ENCODE measurements at places on chromosomes 12 and 14. TPM values are rescaled to one million over a fixed set of nuclear protein-coding genes. Genes with fewer than 3 reads are reported as not detected.
A peak's percentile ranks its signal among the peaks of the same experiment; 100 is the strongest.

GRCh38 chr14:95098984-95099599, 58.2 kb downstream of the DICER1 start:
- H3K27me3 ChIP-seq, result no peaks in the 10 kb centered on the region
- H3K4me1 ChIP-seq, result peaks cover 52% of the 10 kb centered on the region
- H3K27ac ChIP-seq, result no peak overlapping the region
- H3K4me3 ChIP-seq, result no peak overlapping the region

DNA sequence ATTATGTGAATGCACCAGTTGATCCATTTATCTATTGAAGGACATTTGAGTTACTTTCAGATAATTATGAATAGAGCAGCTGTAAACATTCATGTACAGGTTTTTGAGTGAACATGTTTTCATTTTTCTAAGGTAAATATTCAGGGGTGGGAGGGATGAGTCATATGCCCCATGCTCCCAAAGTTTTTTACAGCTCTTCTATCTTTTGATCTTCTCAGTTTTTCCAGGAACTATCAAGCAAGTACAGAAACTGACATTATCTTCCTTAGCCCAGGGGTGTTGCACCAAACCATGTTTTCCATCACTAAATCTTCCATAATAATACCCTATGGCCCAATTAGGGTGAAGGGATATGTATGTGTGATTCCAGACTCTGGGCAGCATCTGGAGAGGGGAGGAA, 384.5 kb downstream of the EMP1 start:
- H3K4me3 ChIP-seq, result no peak overlapping the region
- DNase-seq, result no peak
- peaks cover 57% of the 10 kb centered on the region for H3K27me3 ChIP-seq
- H3K36me3 ChIP-seq, result no peaks in the 10 kb centered on the region

GRCh38 chr12:49763006-49763591, 21.7 kb downstream of the TMBIM6 start:
- H3K4me1 ChIP-seq, result no peaks in the 10 kb centered on the region
- H3K4me3 ChIP-seq, result no peak overlapping the region
- no peaks in the 10 kb centered on the region for H3K27me3 ChIP-seq
- H3K36me3 ChIP-seq, result peaks cover 70% of the 10 kb centered on the region

DNA sequence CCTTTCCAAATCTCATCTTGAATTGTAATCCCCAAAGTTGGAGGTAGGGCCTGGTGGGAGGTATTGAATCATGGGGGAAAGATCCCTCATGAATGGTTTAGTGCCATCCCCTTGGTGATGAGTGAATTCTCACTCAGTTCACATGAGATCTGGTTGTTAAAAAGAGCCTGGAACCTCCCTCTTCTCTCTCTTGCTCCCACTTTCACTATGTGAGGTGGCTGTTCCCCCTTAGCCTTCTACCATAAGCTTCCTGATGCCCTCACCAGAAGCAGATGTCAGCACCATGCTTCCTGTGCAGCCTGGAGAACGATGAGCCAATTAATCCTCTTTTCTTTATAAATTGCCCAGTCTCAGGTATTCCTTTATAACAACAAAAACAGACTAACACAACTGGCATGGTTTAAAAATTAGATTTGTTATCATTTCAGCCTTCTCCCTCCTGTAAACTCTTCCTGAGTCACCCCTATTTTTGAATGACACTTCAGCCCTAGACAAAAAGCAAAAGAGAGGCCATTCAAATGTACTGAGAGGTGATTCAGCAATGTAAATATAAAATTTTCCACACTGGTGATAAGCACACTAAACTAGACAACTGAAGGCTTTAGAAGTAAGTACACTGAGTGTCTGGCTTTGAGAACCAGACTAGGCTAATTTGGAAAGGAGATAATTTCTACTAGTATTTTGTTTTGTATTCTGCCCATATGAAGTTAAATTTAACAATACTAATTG, 212.1 kb upstream of the ABCD2 start:
- H3K4me1 ChIP-seq, result no peaks in the 10 kb centered on the region
- no peaks in the 10 kb centered on the region for H3K36me3 ChIP-seq
- DNase-seq, result no peak
- no peak overlapping the region for H3K27ac ChIP-seq

DNA sequence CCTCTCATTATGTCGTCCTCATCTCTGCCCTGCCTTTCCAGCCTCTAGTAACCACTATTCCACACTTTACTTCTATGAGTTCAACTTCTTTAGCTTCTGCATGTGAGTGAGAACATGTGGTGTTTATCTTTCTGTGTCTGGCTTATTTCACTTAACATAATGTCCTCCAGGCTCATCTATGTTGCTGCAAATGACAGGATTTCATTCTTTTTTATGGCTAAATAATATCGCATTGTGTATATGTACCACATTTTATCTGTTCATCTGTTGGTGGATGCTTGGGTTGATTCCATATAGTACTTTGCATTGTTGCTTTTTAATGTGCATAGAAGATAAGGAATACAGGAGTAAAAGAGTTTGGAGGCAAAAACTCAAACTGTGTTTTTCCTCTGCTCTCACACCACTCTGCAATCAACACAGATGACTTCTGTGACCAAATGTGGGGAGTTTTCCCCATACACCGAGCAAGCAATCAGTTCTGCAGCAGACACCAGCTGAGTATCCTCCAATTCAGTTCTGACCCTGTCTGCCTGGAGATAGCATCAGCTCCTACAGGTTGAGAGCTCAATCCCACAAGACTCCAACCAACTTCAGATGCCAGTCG, 24.6 kb upstream of the FLVCR2 start:
- no peak overlapping the region for H3K4me3 ChIP-seq
- H3K27me3 ChIP-seq, result peaks cover 8% of the 10 kb centered on the region
- H3K27ac ChIP-seq, result no peak overlapping the region
- no peak for DNase-seq

DNA sequence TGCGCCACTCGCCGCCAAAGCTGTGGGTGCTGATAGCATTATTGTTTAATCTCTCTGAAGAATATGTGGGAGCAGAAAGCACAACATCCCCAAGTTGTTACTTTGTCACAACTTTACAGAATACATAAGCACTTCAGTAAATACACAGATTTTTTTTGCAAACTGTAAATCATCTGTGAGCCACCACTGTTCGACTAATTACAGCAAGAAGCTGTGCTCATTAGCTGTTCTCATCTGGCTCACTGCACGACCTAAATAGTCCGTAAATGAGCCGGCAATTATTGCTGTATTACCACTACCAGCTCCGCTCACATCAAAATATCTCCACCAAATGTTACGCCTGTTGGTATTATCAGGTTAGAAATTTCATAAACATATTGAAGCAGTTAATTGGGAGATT, 228.9 kb upstream of the PRKD1 start:
- H3K4me1 ChIP-seq, result no peaks in the 10 kb centered on the region
- no peaks in the 10 kb centered on the region for H3K36me3 ChIP-seq
- no peaks in the 10 kb centered on the region for H3K27me3 ChIP-seq
- DNase-seq, result no peak

GRCh38 chr12:56766535-56766934, 3.4 kb downstream of the HSD17B6 start:
- H3K27me3 ChIP-seq, result no peaks in the 10 kb centered on the region
- no peaks in the 10 kb centered on the region for H3K4me1 ChIP-seq
- H3K27ac ChIP-seq, result no peak overlapping the region
- no peak for DNase-seq
- no peaks in the 10 kb centered on the region for H3K36me3 ChIP-seq
- no peak overlapping the region for H3K4me3 ChIP-seq

- no peak overlapping the region for H3K27ac ChIP-seq
- no peaks in the 10 kb centered on the region for H3K36me3 ChIP-seq
- no peak overlapping the region for H3K4me3 ChIP-seq
- H3K4me1 ChIP-seq, result no peaks in the 10 kb centered on the region
These were observed 91.2 kb upstream of the PARP11 start for GRCh38 chr12:3964439-3964838.

DNA sequence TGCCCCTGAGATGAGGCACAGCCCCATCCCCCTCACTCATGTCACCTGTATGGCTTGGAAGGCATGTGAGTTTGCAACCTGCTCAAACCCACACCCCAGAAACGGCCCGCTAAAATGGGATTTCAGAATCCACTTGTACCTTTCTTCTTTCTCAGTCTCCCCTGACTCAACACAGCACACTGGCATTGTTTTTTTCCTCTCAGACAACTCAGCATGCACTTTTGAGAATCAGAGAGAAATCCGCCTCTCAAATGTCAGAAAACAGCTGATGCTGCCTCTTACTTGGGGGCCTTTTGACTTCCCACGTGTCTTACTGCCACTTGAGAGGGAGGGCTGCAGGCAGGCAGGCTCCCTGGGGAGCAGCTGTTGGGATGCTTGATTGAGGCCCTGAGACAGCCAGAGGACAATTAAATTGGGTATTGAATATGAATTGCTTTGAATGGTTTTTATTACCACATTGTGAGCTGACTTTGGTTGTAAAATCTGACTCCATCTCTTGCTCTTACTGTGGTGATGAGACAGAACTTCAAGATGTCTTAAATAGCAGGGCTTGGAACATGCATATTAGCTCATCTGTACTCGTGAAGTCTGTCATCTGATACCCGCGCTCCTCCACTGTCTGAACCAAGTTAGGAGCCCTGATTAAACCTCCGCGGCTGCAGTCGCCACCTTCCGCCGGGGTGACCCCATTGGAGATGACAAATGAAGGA, 96.6 kb downstream of the APAF1 start:
- H3K27me3 ChIP-seq, result no peaks in the 10 kb centered on the region
- H3K4me3 ChIP-seq, result no peak overlapping the region
- no peaks in the 10 kb centered on the region for H3K36me3 ChIP-seq
- H3K4me1 ChIP-seq, result peaks cover 18% of the 10 kb centered on the region
- peak; percentile 83 for DNase-seq
- H3K27ac ChIP-seq, result no peak overlapping the region

GRCh38 chr12:112936264-112936663, 2.0 kb upstream of the OAS3 start:
- no peak overlapping the region for H3K27ac ChIP-seq
- H3K27me3 ChIP-seq, result no peaks in the 10 kb centered on the region
- H3K4me3 ChIP-seq, result no peak overlapping the region
- no peak for DNase-seq

- no peak overlapping the region for H3K27ac ChIP-seq
- no peaks in the 10 kb centered on the region for H3K4me1 ChIP-seq
- H3K36me3 ChIP-seq, result no peaks in the 10 kb centered on the region
- H3K27me3 ChIP-seq, result no peaks in the 10 kb centered on the region
- no peak for DNase-seq
These were observed 175.9 kb downstream of the NTS start for GRCh38 chr12:86050010-86050409.

DNA sequence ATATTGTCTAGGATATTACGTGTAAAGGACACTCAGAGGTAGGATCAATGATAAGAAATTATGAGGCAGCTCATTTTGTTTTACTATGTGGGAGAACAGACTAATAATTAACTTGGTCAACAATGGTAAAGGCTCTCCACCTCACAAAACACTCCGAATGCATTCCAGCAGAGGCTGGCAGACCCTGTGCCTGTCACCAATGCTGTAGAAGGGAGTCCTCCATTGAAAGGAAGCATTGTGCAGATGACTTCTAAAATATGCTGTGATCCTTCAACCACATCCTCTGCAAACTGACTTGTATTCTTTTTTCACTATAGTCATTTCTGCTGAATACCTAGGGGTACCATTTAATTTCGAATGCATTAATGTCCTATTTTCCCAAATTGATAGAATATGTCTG, 119.6 kb upstream of the EEA1 start:
- H3K4me3 ChIP-seq, result no peak overlapping the region
- no peaks in the 10 kb centered on the region for H3K36me3 ChIP-seq
- H3K27ac ChIP-seq, result no peak overlapping the region
- peaks cover 14% of the 10 kb centered on the region for H3K4me1 ChIP-seq
- H3K27me3 ChIP-seq, result no peaks in the 10 kb centered on the region

DNA sequence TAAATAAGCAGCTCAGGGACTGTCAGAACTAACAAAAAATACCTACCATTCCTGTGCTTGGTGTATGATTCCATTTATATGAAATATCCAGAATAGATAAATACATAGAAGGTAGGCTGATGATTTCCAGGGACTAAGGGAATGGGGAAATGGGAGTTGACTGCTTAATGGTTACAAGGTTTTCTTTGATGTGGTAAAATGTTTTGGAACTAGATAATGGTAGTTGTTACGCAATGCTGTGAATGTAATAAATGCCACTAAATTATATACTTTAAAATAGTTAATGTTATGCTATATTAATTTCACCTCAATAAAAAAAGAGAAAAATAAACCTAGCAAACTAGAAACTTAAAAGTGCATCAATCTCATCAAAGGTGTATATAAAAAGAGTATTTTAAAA, 41.1 kb downstream of the CEP83 start:
- H3K36me3 ChIP-seq, result no peaks in the 10 kb centered on the region
- no peak overlapping the region for H3K27ac ChIP-seq
- no peaks in the 10 kb centered on the region for H3K4me1 ChIP-seq
- no peak overlapping the region for H3K4me3 ChIP-seq
- no peaks in the 10 kb centered on the region for H3K27me3 ChIP-seq
- no peak for DNase-seq

DNA sequence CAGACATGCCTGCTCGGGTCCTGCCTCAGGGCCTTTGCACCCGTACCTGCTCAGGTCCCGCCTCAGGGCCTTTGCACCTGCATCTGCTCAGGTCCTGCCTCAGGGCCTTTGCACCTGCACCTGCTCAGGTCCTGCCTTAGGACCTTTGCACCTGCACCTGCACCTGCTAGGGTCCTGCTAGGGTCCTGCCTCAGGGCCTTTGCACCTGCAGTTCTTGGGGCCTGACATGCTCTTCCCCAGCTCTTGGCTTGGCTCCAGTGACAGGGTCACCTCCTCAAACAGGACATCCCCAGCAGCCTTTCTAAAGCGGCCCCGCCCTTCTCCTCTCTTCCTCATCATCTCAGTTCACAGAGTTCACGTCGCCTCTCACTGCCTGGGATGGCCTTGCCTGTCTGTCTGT, 54.9 kb upstream of the NCOR2 start:
- no peaks in the 10 kb centered on the region for H3K27me3 ChIP-seq
- H3K27ac ChIP-seq, result no peak overlapping the region
- H3K4me3 ChIP-seq, result no peak overlapping the region
- no peaks in the 10 kb centered on the region for H3K36me3 ChIP-seq
- no peak for DNase-seq

ANO4 gene
- total RNA-seq, result 6.2 TPM

CACNA2D4 gene
- total RNA-seq, result 0.41 TPM

ALDH2 gene
- total RNA-seq, result 24.5 TPM

GDF3 gene
- total RNA-seq, result not detected

PTPRB gene
- not detected for total RNA-seq

RDH11 gene
- total RNA-seq, result 107 TPM

PACS2 gene
- 52.5 TPM for total RNA-seq

PNMA1 gene
- total RNA-seq, result 48.8 TPM

BDKRB2 gene
- 0.21 TPM for total RNA-seq

Measured in A673 (cell line).